ENCODE measurements at places on chromosomes 7 and 10. TPM values are rescaled to one million over a fixed set of nuclear protein-coding genes. Genes with fewer than 3 reads are reported as not detected.

The HOXA1 gene
- total RNA-seq: 0.69 TPM

The MYO3A gene
- not detected for total RNA-seq

The ZNF239 gene
- 1.3 TPM for total RNA-seq

The AGAP4 gene
- 34.0 TPM for total RNA-seq

DNA sequence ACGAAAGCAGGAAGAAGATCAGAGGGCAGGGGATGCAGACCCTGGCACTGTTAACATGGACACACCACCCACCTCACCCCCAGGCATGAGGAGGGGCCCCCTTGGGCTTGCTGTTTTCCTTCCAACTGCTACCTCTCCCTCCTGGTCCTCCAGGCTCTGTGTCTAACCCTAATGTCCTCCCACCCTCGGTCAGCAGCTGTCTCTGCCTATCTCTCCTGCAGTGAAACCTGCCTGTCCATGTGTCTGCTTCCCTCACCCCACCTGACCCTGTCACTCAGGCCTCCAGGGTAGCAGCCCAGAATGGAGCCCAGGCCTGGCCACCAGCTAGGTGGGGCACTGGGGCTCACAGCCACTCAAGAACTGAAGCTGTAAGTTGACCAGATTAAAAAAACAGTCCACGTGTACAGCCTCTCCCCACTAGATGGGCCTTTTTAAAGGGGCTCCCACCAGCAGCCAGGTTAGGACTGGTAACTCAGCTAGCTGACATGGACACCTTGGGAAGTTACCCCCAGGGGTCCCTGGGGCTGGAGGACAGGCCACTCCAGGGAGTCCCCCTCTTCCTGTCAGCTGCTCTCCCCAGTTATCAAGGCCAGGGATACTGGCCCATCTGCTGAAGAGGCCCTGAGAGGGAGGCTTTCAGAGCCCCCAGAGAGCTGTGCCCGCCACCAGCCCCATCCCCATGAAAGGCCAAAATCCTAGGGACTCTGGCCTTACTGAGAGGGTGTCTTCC, 1.5 kb downstream of the SMARCD3 start:
- H3K4me3 ChIP-seq: peak overlapping the region; percentile 81
- no peak for DNase-seq
- H3K27me3 ChIP-seq: peaks cover 56% of the 10 kb centered on the region
- no peaks in the 10 kb centered on the region for H3K36me3 ChIP-seq

DNA sequence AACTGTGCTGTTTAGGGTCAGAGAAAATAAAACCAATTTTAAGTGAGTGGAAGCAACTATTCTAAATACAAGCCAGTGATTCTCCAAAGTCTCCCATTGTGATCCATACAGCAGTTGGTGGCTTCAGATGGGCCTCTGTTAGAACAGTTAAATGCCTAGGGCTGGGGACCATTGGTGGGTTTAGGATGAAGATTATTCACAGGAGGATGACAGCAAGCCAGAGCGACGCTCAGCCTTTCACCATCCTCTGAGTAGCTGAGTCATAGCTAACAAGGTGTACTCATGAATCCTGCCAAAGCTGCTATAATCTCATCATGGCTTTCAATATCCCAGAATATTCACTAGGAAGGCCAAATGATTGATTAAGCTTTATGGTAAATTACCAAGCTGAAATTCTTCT, 39.6 kb downstream of the STARD3NL start:
- H3K4me3 ChIP-seq: peak overlapping the region; percentile 48
- H3K27me3 ChIP-seq: no peaks in the 10 kb centered on the region
- no peak for DNase-seq
- H3K36me3 ChIP-seq: peaks cover 16% of the 10 kb centered on the region
- peaks cover 31% of the 10 kb centered on the region for H3K4me1 ChIP-seq

DNA sequence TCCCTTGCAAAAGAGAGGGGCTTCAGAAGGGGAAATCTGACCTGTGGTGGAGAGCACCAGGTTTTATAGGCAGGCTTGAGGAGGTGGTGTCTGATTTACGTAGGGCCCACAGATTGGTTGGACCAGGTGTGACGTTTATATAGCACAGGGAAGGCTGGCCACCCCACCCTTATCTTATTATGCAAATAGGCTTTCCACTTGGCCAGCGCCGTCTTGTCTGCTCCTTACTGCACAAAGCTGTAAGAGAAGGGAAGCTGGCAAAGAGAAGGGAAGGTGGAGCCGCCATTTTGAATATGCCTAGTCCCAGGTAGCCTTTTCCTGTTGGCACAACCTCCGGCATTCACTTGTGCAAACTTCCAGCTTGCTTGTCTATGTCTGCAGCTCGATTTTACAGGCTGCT, 221.4 kb downstream of the GATA3 start:
- peaks cover 11% of the 10 kb centered on the region for H3K27me3 ChIP-seq
- peaks cover 1% of the 10 kb centered on the region for H3K36me3 ChIP-seq
- H3K27ac ChIP-seq: no peak overlapping the region
- DNase-seq: no peak
- H3K4me1 ChIP-seq: peaks cover 15% of the 10 kb centered on the region

DNA sequence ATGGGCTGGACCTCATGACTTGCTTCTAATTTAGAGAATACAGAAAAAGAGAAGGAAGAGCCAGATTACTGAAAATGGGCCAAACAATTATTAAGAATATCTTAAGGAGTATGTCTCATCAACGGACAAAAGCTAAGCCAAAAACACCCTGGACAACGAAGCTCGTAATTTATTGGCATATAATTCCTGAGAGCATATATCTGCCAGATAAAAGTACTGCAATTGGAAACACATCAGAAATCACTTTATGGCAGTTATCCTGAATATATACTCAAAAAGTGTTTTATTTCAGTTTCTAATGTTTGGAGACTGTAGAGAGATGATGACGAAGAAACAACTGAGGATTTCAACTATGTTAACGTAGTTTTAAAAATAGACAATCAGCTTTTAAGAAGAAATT, 211.8 kb downstream of the CSTF2T start:
- H3K36me3 ChIP-seq: no peaks in the 10 kb centered on the region
- no peak overlapping the region for H3K27ac ChIP-seq
- H3K4me1 ChIP-seq: no peaks in the 10 kb centered on the region
- no peak for DNase-seq
- H3K4me3 ChIP-seq: no peak overlapping the region

DNA sequence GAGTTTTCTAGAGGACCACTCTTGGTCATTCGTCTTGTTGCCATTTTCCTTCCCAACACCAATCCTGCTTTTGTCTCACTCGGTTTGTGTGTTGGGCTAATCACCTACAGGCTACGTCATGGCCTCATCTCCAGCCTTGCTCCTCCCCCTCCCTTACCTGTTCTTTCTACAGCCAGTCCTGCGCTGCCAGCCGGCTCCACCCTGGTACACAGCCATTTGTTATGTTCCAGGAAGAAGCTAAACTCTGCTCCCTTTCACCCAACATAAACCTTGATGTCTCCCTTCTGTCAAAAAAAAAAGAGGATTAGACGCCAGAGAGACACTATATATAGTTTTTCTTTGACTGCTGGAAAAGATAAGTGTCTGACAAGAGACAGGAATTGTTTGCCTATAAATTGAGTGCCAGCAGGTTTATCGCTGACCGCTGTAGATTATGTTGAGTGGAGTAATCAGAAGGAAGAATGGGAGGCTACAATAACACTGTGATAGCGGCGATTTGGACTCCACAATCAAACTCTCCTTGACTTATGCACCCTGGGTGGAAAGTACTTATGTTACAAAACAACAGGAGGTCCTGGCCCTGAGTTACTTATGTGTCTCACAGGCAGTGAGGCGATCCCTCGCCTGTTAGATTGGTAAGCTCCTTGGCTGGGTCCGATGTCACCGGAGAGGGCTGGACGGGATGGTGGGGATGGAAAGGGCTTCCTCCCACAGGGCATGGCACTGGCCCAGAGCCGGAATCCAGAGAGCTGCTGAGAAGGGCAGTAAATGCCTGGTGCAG, 171.3 kb upstream of the BMPER start:
- no peaks in the 10 kb centered on the region for H3K36me3 ChIP-seq
- H3K4me3 ChIP-seq: no peak overlapping the region
- DNase-seq: no peak

- H3K4me1 ChIP-seq: no peaks in the 10 kb centered on the region
Measured at GRCh38 chr7:121837462-121837861, 35.5 kb upstream of the PTPRZ1 start.

GRCh38 chr7:127715901-127716300, 63.9 kb downstream of the SND1 start:
- peak overlapping the region; percentile 55 for H3K27ac ChIP-seq
- no peak overlapping the region for H3K4me3 ChIP-seq
- peaks cover 15% of the 10 kb centered on the region for H3K4me1 ChIP-seq
- H3K27me3 ChIP-seq: no peaks in the 10 kb centered on the region

DNA sequence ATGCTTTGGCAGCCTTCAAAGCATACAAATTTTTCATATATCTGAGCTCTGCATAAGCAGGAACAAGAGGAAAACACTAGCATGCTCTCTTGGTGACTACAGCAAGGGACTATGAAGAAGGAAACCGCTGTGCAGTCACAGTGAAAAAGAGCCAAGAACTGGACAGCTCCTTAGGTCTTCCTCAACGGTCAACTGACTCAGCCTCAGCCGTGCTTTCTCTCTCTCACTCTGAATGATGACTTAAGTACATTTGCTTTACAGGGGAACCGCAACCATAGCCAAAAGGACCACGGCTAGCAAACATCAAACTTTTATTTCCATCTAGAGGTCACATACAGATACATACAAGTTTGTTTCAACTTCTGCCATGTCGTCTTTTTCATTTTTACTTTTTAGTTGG, 69.9 kb downstream of the HYCC1 start:
- H3K4me1 ChIP-seq: no peaks in the 10 kb centered on the region
- no peak overlapping the region for H3K4me3 ChIP-seq
- H3K36me3 ChIP-seq: no peaks in the 10 kb centered on the region

GRCh38 chr7:87318741-87319140, 26.7 kb upstream of the CROT start:
- DNase-seq: no peak
- H3K36me3 ChIP-seq: no peaks in the 10 kb centered on the region
- H3K27me3 ChIP-seq: no peaks in the 10 kb centered on the region
- peak overlapping the region; percentile 24 for H3K4me3 ChIP-seq
- peaks cover 29% of the 10 kb centered on the region for H3K4me1 ChIP-seq

DNA sequence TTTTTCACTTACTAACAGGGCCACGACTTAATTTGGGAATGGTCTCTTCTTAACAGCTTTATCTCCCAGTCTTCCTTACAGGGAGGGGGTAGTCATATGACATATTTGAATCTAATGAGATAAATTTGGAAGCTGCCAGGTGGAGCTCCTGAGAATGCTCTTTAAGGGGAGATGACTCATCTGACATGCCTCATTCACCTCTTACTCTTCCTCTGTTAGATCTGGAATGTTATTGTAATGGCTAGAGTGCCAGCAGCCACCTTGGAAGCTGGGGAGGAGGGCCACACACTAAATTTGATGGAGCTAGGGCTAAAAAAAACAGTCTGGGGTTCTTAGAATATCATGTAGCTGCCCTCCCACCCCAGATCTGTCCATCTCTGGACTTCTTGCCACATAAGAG, 22.7 kb downstream of the HECW1 start:
- H3K27me3 ChIP-seq: peaks cover 23% of the 10 kb centered on the region
- no peaks in the 10 kb centered on the region for H3K36me3 ChIP-seq
- DNase-seq: no peak

DNA sequence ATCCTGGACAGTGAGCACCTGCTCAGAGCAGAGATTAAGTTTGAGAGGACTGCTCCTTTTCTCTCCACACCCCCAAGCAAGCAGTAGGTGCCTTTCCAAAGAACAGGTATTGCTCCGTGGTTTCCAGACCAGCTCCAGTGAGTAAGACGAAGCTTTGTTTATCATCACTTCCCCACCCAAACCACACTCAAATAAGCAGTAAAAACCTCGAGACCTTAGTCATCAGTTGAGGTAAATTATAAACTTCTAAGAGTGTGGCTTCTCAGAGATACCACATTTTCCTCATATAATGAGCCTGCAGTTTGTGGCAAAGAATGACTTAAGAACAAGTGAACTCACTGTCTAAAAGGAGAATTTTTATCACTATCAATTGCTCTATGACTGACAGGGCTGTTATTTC, 50.0 kb upstream of the GRB10 start:
- H3K4me3 ChIP-seq: peak overlapping the region; percentile 60
- peaks cover 77% of the 10 kb centered on the region for H3K27me3 ChIP-seq
- DNase-seq: peak; percentile 72
- peak overlapping the region; percentile 26 for H3K27ac ChIP-seq
- peaks cover 3% of the 10 kb centered on the region for H3K36me3 ChIP-seq
- peaks cover 32% of the 10 kb centered on the region for H3K4me1 ChIP-seq

GRCh38 chr7:28587211-28587610, 174.9 kb downstream of the CREB5 start:
- H3K4me1 ChIP-seq: peaks cover 4% of the 10 kb centered on the region
- DNase-seq: no peak
- H3K27ac ChIP-seq: no peak overlapping the region
- H3K27me3 ChIP-seq: peaks cover 7% of the 10 kb centered on the region

DNA sequence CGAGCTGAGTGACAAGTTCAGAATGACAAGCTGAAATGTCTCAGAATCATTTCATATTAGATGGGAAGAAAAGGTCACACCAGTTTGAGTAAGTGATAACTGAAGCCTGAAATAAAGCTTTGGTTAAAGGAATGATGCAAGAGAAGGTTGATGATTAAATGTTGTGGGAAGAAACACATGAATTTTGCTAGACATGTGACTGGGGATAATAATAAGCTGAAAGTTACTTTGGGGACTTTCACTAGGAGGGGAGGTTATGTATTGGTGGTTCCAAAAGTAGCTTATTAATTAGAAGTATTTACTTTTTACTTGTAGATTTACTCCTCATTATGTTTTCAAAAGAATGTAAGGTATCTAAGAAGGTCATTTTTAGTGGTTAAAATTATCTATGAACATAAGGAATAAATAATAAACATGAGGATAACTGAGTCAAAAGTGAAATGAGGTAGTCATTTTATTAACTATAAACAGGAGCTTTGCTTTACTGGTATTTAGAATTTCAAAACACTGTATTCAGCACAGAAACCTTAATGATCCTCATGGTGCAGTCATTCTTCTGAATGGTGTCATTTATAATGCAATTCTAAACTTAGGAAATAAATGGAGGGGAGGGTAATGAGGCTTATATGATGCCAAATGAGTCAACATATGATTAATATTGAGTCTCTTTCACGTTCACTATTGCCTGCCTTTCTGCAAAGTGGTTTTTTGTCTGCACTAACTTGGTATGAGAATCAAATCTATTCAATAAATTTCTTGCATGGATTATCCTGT, 63.7 kb downstream of the PRKG1 start:
- H3K27ac ChIP-seq: no peak overlapping the region
- no peak overlapping the region for H3K4me3 ChIP-seq
- H3K4me1 ChIP-seq: no peaks in the 10 kb centered on the region
- no peak for DNase-seq
- no peaks in the 10 kb centered on the region for H3K36me3 ChIP-seq
- H3K27me3 ChIP-seq: no peaks in the 10 kb centered on the region
